ENCODE measurements at places on chromosomes 4 and X.

DNA sequence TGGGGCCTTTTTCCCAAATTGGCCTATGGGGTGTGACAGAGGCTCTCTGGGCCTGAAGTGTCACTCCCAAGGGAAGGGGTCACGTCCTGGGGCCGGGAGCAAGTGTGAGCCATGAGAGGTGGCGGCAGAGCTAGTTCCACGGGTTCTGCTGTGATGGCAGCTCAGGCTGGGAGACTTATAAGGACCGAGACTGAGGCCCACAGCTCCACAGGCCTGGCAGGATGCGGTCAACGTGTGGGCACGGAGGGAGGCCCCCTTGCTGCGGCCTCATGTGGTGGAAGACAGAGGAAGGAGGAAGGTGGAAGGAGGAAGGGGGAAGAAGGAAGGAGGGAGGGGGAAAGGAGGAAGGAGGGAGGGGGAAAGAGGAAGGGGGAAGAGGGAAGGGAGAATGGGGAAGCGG lies 7.2 kb upstream of the CPLX1 start:
- DNase-seq = no peak

DNA sequence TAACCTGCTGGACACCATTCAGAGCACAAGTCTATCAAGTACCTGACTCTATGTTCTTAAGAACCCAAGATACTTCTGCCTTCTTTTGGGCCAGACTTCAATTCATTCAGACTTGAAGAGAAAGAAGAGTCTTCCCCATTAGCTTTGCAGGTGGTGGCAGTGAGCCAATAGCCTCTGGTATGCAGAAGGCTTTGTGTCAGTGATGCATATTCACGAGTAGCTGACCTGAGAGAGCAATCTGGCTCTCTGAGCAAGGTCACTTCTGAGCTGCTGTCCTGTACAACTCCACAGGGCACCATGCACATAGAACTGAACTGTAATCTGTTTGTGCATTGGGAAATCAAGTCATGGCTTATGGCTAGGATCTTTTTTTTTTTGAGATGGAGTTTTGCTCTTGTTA lies 39.9 kb upstream of the SPINK2 start:
- no peak for DNase-seq

DNA sequence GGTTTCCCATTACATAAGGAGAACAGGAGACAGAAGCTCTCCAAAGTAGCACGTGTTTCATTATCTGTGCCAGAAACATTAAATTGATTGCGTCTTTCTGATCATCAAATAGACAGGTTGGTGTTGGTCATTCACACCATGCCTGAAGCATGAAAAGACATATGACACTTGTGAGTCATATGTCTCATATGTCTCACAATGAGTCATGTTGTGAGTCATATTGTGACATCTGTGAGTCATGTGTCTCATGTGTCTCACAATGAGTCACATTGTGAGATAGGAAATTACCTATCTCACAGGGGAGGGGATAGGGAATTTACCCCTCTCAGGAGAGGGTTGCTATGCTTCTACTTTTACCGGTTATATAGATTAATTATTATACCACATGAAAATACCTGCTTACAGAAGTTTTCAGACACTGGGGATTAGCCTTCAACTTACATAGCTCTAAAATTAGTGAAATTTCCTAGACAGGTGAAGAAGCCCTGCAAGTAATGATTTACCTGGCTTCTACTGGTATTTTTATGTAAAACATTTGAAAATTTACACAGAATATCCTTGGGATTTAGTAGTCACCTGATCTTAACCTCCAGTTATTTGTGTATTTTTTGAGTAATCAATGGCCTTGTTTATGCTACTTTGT lies 80.8 kb downstream of the NPFFR2 start:
- no peak for DNase-seq

DNA sequence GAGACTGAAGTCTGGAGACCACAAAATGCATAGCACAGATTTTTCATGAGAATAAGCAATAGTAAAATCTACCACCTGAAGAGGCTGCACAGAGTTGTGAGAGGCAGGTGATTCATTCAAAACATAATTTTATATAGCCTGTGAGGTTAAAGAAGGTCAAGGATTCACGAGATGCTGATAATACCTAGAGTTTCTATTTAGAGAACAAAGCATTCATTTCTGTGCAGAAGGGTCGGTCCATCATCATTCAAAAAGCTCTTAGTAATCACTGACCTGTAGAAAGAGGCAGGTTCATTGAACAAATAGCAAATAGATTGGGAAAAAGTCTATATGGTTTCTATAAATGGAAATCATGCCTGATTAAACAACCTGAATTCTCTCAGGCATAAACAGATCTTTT lies 26.6 kb downstream of the GABRB1 start:
- no peak for DNase-seq

DNA sequence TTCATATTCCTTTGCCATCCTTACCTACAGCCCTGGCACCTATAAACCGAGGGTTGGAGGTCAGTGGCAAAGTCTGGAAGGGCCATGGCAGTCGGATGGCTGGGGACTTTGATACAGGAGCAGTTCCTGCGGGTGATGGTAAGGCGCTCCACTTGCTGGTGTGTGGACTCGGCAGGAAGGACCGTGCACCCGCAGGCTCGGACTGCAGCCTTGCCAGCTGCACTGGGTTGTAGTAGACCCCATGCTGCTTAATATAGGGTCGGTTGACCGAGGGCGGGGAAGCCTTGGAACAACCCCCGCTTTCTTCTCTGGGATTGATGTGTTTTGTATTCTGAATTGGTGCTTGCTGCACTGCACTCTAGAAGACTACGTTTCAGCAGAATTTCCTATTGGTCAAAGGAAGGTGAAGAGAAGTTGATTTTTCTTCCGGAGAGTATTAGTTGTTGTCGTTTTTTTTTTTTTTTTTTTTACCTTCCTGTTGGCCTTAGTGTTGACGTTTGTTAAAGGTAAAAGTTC lies 638 bp downstream of the BLTP1 start:
- no peak for DNase-seq

- no peak for DNase-seq
These were observed 372.9 kb upstream of the NDST3 start for GRCh38 chr4:117661091-117662072.

All from SIG-M5 (cell line).